ENCODE measurements at places on chromosomes 5 and 9.
A peak's percentile ranks its signal among the peaks of the same experiment; 100 is the strongest.

GRCh38 chr5:142283304-142283703 lies 41.5 kb downstream of the SPRY4 start:
- DNase-seq: no peak

DNA sequence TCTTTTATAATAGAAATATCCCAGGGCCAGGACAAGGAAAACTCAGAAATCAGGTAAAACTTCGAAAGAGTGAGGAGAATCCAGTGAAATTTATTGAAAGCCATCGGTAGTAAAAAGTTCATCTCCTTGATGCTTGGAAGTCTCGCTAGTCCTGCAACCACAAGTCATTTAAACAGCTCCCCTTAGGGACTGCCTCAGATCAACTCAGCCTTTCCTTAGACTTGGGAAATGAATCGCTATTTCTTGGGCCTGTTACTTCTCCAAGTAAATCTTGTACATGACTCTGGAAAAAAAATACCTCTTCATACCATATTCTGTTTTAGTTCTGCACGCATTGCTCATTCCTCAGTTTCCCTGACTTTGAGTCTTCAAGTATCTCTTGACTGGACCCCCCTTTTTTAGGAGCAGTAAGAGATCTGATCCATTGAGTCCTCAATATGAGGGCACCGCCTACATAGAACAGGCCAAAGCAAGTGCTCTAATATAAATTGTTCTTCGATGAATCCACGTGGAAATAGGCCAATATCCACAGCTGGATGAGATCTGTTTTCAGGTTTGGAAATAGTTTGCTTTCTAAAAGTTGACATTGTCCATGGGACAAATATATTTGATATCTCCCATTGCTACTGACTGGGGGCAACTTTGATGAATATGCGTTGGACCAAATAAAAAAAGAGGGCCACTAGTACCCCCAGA lies 114.2 kb downstream of the PRDM6 start:
- no peak for DNase-seq

DNA sequence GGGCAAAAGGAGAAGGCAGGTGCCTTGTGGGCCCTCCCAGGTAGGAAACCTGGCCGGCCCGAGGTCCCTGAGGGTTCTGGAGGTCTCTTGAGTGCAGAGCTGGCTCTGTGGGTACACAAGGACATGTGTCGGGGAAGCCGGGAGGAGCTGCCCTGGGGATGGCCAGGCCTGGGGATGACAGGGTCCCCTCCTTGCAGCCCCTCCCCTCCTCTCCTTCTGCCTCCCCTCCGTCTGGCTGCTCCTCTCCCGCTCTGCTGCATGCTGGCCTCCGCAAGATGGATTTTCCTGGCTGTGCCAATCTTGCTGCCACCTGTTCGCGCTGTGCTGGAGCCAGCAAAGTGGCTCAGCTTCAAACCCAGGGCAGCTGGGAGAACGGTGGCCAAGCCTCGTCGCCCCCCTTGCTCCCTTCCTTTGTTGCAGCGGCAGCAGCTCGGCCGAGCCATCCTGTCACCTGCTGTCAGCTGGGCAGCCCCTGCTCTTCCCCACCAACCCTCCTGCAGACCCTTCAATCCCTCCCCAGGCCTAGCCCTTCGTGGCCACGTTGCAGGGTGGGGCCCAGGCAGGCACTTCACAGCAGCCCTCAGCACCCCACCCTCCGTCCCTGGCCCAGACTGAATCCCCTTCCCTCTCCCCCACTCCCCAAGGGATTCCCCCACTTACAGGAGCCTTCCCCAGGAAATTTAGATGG lies 17.6 kb upstream of the UNC5A start:
- DNase-seq: no peak

DNA sequence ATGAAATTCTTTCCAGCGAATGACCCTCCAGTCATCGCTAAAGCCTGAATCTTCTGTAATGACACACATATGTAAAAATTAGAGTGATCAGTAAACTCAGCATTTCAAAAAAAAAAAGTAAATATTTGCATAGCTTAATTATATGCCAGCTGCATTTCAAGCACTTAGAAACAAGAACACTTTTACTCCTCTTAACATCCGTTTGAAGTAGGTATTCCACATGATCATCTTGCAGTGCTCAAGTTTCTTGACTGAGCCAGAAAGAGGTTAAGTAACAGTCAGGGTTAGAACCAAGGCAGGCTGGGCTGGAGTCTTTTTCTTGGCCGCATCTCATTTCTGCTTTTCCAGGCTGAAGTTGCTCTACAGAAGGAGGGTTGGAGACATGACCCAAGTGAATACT lies 27.6 kb downstream of the EGFLAM start:
- DNase-seq: no peak

DNA sequence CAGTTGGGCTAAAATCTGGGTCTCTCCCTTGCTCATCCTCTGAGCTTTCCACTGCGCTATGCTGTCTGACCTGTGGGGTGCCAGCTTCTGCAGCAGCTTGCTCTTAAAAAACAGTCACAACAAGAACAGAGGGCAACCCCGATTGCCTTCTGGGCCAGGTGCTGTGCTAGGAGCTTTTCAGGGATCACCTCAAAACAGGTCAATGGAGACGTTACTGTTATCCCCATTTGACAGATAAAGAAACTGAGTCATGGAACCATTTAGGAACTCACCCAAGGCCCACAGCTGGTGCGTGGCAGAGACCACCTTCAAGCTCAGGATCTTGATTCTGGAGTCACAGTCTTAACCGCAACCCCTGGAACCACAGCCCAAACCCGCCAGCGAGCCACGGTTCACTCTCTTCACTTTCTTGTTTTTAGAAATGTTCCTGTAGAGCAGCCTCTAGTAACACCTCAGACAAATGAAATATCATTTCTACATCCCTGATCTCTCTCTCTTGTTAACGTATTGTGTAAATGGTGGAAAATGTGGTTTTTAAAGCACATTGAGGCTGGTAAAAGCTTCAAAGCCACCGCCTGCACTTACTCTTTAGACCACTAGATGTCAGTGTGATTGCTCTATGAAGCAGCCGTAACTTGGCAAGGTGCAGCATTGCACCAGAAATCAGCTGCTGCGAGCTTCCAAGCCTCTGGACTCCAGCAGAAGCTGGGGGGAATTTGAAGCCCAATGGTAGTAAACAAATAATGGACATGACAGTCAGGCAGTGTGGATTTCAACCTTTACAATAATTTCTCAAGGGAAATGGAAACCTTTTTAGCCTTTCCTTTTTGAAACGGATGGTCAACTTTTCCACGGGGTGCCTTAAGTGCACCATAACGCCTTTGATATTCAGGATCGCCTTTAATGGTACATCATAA lies 1.7 kb downstream of the FYB1 start:
- DNase-seq: peak; percentile 48

DNA sequence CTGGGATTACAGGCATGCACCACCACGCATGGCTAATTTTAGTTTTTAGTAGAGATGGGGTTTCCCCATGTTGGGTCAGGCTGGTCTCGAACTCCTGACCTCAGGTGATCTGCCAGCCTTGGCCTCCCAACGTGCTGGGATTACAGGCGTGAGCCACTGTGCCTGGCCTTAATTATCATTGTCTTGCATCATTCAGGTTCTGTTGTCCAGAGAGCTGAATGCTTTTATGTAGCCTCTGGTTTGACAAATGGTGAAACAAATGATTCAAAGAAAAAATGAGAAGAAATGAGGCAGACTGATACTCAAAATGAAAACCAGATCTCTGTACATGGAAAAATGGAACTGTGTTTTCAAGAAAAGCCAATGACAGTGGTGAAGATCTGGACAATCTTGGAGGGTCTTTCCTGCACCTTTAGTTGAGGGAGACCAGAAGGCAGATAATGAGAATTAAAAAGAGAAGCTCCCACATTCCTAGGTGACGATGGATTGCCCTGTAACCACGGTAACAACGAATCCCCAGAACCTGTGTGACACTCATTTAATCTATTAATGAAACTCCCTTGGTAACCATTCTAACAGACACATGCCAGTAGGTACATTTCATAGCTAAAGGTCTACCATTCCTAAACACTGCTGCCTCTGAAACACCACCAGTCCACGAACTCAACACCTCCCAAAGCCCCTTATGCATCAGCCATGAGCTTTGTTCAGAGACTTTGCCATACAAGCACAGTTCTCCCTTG lies 1.6 kb downstream of the TEX48 start:
- DNase-seq: no peak

DNA sequence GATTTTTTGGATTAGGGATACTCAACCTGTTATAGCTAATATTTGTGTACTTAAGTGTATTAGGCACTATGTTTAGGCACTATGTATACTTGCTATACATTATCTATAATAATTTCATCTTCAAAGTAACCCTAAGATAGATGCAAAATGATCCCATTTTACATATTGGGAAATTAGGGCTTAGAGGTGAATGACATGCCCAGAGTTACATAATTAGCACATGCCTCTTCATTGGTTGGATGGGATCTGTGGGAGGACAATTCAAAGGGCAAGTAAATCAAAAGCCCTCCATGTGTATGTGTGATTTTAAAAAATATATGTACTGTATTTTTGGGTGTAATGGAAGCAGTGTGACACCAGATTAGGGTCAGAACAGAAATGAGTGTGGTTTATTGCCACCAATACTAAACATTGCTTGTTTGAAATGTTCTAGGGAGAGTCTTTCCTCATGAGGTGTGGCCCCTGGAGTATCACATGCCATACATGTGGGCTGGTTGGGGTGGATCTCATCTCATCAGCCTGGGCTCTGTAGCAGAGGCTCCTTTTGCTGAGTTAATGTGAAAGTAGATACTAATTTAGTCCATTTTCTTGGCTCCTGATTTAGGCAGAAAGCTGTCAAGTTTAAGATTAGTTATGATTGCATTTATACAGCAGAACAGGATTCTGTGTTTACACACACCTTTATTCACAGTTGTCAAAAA lies 5.5 kb downstream of the C9orf85 start:
- DNase-seq: no peak

DNA sequence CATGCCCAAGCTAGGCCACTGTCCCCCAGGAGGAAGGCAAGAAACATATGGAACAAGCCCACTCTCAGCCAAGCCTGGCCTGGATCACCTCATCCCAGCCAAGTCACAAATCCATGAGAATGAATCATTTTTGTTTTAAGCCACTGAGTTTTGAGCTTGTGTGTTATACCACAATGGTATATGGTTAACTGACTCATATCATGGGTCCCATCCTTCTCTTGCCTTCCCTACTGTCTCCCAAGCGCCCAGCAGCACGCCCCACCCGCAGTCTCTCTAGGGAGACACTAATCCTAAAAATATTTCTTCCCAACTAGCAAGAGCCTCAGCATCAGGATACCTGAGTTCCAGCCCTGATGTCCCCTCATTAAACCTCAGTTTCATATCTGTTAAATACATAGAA lies 248.1 kb downstream of the CDK5RAP2 start:
- DNase-seq: no peak

All from thoracic aorta (tissue), 2 donors.